T-helper 2 cell treated with Interferon-gamma antibody and Interleukin-4, amounts not matched to agents 100 ng/mL and 5 ng/mL, for 36 hours (primary cell): ENCODE measurements at places on chromosomes 12 and 14. TPM values are rescaled to one million over a fixed set of nuclear protein-coding genes. Genes with fewer than 3 reads are reported as not detected.

Gene RIMKLB
- total RNA-seq = 0.93 and 1.3 TPM in 2 replicates

Gene GNG2
- 190 and 204 TPM in 2 replicates for total RNA-seq

Gene MYH7
- not detected in 2 replicates for total RNA-seq

Gene PPP4R4
- 0.64 and 1.1 TPM in 2 replicates for total RNA-seq

Gene MYO1A
- total RNA-seq = 0.64 and 1.2 TPM in 2 replicates

Gene C1RL
- total RNA-seq = 28.4 and 28.9 TPM in 2 replicates

Gene GLI1
- 1.8 and 2.2 TPM in 2 replicates for total RNA-seq

Gene ANO4
- total RNA-seq = not detected in 2 replicates

Gene EFS
- total RNA-seq = not detected in 2 replicates

Gene ISM2
- total RNA-seq = 0.18 TPM in 1 of 2 replicates, not detected in the other

Gene SPTB
- 0.07 TPM in 1 of 2 replicates, not detected in the other for total RNA-seq

Gene HOXC10
- not detected in 2 replicates for total RNA-seq

Gene TEX22
- 3.8 and 5.7 TPM in 2 replicates for total RNA-seq

Gene FRMD6
- 4.5 and 5.0 TPM in 2 replicates for total RNA-seq

Gene KCNC2
- total RNA-seq = not detected in 2 replicates

Gene PPP1R36
- 0.16 and 0.25 TPM in 2 replicates for total RNA-seq

Gene ART4
- not detected in 2 replicates for total RNA-seq

Gene JAG2
- 2.5 and 3.3 TPM in 2 replicates for total RNA-seq

Gene EGLN3
- 51.0 and 51.7 TPM in 2 replicates for total RNA-seq

Gene CLEC12A
- 1.8 TPM in 2 replicates for total RNA-seq

Gene OR10G2
- total RNA-seq = not detected in 2 replicates

Gene RHEBL1
- total RNA-seq = 5.4 and 6.5 TPM in 2 replicates

Gene TEX52
- total RNA-seq = 0.16 TPM in 1 of 2 replicates, not detected in the other

Gene RPGRIP1
- total RNA-seq = 0.16 TPM in 1 of 2 replicates, not detected in the other

Gene GPR84
- total RNA-seq = 0.32 and 0.39 TPM in 2 replicates

Gene SIX4
- total RNA-seq = 0.82 and 0.89 TPM in 2 replicates

Gene RNASE1
- total RNA-seq = not detected in 2 replicates

Gene HOXC12
- not detected in 2 replicates for total RNA-seq

Gene RPS6KL1
- 9.4 and 11.3 TPM in 2 replicates for total RNA-seq

Gene BBOF1
- total RNA-seq = 0.48 and 0.75 TPM in 2 replicates

Gene TESPA1
- total RNA-seq = 221 and 225 TPM in 2 replicates

Gene VDR
- total RNA-seq = 38.8 and 41.6 TPM in 2 replicates

Gene KRT77
- total RNA-seq = not detected in 2 replicates

Gene FAIM2
- total RNA-seq = 0.18 and 0.27 TPM in 2 replicates

Gene SLC8B1
- 27.6 and 28.9 TPM in 2 replicates for total RNA-seq

Gene FOXA1
- total RNA-seq = not detected in 2 replicates

Gene SLC38A6
- total RNA-seq = 7.2 and 10.2 TPM in 2 replicates

Gene MAP3K9
- 5.6 and 5.7 TPM in 2 replicates for total RNA-seq

Gene TSPAN19
- total RNA-seq = not detected in 2 replicates

Gene PKP2
- total RNA-seq = 0.07 and 0.16 TPM in 2 replicates
